ENCODE measurements at places on chromosomes 7 and 10. TPM values are rescaled to one million over a fixed set of nuclear protein-coding genes. Genes with fewer than 3 reads are reported as not detected.

Gene OR13A1
- polyA plus RNA-seq = not detected

Gene H2BK1
- polyA plus RNA-seq = not detected

Gene NODAL
- 0.17 TPM for polyA plus RNA-seq

Gene SHTN1
- 27.8 TPM for polyA plus RNA-seq

Gene RBP4
- polyA plus RNA-seq = 0.57 TPM

Gene CRYGN
- polyA plus RNA-seq = 2.2 TPM

Gene ZNRF2
- polyA plus RNA-seq = 18.0 TPM

Gene CLDN3
- 69.5 TPM for polyA plus RNA-seq

Gene SLC18A2
- polyA plus RNA-seq = 1.5 TPM

Gene GARIN1A
- polyA plus RNA-seq = 1.3 TPM

Gene PAX4
- polyA plus RNA-seq = not detected

Gene SLC26A5
- 0.17 TPM for polyA plus RNA-seq

Gene NUTM2A
- polyA plus RNA-seq = 4.9 TPM

Gene WEE2
- 0.21 TPM for polyA plus RNA-seq

Gene ZNF22
- polyA plus RNA-seq = 96.6 TPM

Gene ITPRID1
- not detected for polyA plus RNA-seq

Gene CCL24
- polyA plus RNA-seq = 2.1 TPM

Gene CYP3A4
- polyA plus RNA-seq = 0.19 TPM

Gene AFAP1L2
- polyA plus RNA-seq = 56.2 TPM

Gene TMEM229A
- polyA plus RNA-seq = 0.21 TPM

Gene PIP
- not detected for polyA plus RNA-seq

Gene AOC1
- 32.0 TPM for polyA plus RNA-seq

Gene TMEM196
- polyA plus RNA-seq = 0.03 TPM

Gene FAM241B
- polyA plus RNA-seq = 7.7 TPM

Gene PRKG1
- 16.0 TPM for polyA plus RNA-seq

Gene GSTO1
- 94.9 TPM for polyA plus RNA-seq
